Activated CD4-positive, alpha-beta T cell treated with anti-CD3 and anti-CD28 coated beads for 48 hours (primary cell): ENCODE measurements at places on chromosomes 5 and 9.
A peak's percentile ranks its signal among the peaks of the same experiment; 100 is the strongest.

DNA sequence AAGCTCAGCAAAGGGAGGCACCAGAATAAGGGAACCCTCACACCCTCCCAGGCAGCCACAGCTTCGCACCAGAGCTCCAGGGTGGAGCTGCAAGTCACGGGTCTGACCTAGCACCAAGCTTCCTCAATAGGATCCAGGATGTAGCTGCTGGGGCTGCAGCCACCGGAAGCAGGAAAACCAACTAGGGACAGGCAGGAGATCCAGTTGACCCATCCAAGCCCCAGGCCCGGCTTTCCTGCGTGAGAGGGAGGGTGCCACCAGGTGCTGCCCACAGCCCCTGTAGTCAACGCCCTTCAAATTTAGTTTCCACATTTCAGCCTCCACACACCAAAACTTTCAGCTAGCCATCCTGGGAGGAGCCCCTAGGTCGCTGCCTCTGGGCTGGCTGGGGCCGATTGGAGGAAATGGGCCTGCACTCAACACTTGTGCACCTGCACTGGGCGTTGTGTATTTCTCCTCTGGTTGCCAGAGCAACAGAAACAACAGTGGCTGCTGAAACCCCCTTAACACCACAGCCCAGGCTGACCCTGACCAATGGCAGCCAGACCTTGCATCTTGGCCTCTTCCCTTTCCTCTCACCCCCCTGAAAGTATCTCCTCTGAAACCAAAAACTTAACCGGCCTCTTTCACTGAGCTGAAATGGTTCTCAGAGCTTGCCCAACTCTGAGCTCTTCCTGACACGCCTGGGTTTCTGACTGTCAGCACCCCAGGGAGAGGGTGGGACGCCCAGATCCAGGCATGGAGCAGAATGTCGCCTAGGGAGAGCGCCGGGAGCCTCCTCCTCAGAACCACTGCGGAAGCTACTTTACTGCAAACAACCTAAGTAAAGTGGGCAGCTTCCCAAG lies 226.5 kb upstream of the MAP3K1 start:
- DNase-seq = peak; percentile 39

DNA sequence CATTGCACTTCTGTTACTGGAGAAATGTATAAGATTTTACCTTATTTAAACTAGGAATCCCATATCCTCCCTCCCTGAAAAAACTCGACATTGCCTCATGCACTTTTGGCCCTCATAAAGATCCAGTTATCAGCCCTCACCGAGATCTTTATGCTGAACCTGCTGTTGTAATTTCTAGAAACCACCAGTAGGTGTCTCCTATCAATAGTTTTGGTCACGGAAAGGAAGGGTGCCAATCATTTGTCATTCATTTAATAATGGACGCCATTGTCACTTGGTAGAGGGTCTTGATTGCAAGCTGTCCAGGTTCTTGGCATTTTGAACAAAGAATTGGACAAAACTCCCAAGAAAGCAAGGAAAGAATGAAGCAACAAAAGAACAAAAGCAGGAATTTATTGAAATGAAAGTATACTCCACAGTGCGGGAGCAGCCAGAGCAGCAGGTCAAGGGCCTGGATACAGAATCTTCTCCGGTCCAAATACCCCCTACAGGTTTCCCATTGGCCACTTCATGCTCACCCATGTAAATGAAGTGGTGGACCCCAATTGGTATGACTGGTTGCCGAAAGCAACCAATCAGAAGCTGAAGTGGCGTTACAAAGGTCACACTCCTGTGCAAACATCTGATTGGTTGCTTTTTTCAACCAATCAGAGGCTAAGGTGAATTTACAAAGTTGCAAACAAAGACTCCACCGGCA lies 524.3 kb downstream of the PSAT1 start:
- DNase-seq = no peak

- no peak for DNase-seq
Observed at GRCh38 chr9:7980691-7981289, 181.2 kb upstream of the DMAC1 start.

DNA sequence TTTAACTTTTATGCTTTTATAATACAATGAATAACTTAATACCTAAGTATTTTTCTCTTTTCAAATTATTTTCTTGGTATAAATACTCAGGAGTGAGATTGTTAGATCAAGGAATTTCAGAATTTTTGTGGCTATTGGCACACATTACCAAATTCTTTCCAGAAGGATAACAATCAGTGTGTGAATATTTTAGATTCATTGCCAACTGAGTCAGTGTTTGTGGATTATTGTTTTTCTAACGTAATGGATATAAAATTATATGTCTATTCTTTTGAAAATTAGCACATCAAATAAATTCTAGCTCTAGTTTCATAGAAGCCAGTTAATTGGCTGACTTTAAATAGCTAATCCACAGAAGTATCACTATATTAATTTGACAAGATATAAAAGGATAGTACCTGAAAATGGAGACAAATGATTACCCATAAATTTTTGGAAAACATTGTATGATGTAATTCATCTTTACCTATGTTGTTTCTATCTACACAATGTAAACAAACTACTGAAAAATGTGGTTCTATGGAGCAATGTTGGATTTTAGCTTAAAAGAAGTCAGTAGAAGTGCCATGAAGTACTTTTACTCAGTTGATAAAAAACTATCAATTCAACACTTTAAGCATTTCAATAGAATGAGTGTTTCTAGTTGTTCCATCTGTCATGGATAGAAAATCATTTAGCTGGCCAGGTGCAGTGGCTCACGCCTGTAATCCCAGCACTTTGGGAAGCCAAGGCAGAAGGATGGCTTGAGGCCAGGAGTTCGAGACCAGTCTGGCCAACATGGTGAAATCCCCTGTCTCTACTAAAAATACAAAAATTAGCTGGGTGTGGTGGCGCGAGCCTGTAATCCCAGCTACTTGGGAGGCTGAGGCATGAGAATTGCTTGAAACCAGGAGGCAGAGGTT lies 185.1 kb downstream of the ADAMTSL1 start:
- no peak for DNase-seq

DNA sequence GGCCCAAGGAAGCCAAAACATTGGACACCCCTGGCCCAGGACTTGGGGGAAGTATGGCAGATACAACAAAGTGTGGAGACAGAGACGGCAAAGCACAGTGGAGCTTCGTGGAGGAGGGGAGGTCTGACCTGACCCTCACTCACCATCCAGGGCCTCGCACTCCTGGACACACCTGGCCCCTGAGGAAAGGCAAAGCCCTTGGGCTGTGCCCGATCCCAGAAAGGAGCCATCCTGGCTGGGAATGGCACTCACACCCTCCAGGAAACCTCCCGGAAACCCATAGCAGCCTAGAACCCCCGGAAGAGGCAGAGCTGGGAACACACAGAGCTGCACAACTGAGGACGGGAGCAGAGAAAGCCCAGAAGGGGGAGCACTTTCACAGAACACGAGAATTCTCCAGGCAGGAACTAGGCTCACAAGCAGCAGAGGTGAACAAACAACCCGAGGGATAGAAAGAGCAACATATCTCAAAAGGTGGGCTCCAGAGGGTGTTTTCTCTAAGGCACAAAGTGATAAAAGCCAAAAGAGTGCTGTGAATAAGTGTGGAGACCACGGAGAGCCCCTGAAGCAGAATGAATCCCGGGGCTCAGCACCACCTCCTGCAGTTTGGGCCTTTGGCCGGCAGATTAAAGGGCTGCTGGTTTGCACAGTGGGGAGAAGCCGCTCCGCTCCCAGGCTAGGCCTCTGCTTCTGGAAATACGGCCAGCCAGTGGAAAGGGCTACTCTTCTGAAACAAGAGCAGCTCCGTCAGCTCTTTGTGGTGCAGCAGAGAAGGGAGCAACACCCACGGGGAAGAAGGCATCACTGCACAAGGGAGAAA lies 108.2 kb downstream of the UBE2R2 start:
- DNase-seq = peak; percentile 33

DNA sequence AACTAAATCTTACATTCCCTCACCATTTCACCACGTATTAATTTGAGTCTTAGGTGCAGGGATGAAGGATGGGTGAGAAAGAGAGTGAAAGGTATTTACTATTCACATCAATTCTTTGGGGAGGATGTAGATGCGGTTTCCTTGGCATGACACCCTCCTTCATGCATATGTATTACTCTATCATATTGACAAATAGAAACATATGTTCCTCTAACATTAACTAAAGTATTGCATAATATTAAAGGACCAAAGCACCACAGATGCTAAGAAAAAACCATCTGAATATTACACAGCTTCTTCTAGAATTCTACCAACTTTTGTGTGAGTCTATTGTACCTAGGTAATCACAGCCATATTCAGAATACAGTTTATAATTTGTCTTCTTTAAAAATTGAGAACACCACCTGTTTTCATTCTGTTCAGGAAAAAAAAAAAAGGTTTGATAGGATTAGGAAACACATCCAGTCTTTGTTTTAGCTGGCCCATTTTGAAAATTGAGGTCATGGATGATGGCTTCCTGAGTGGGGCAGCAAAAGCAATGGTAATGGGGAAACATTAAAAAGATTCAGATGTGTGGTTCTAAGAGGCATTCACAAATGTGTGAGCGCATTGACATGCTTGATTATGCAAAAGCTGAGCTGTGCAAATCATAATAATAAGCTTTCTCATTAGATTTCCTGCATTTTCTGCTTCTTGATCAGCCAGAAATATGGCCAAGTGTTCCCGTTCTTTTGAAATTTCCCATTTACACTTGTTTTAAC lies 1011.5 kb upstream of the NUDT12 start:
- no peak for DNase-seq

DNA sequence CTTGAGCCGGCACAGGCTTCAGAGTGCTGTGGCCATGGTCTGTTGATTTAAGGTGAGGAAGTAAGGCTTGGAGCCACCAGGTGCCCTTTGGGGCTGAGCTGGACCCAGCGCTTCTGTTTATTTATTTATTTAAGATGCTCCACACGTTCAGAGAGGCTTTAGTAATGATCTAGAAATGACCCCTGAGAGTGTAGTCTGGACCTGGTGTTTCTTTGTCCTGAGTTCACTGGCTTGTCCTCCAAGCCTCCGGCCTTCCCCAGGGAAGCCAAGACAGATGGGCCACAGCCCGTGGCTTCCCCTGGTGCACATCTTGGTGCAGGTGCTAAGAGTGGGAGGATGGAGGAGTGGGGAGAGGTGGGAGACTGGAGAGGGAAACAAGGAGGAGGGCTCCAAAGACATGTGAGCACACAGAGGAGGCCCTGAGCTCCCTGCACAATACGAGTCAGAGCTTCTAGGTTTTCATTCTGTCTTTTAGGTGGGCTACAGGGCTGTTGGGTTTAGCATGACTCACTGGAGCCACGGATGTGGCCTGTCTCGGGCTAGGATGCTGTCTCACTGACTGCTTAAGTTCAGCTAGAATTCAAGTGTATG lies 56.9 kb downstream of the AHRR start:
- peak; percentile 62 for DNase-seq

DNA sequence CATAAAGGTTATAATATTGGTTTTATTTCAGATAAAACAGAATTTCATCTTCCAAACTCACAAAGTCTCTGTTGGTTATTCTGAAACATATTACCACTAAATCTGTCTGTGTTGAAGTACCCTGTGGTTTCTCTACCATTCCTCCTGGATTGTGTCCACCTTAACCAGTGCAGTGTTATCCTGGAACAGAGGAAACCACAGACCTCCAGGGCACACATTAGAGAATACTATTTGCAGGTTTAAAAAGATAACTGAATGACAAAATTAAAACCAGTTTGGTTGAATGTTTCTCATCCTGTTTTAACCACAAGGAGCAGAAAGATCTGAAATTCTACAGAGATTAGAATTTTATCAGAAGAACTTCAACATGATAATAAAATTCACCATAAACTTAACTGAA lies 251.8 kb downstream of the CWC27 start:
- no peak for DNase-seq

GRCh38 chr5:92613546-92613945 lies 967.5 kb downstream of the NR2F1-AS1 start:
- no peak for DNase-seq

DNA sequence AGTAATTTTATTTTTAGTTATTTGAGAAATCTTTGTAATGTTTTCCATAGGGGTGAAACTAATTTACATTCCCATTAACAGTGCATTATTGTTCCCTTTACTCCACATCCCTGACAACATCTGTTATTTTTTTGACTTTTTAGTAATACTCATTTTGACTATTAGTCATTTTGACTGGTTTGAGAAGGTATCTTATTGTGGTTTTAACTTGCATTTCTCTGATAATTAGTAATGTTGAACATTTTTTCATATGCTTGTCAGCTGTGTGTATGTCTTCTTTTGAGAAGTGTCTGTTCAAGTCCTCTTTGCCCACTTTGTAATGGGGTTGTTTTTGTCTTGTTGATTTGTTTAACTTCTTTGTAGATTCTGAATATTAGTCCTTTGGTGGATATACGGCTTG lies 27.5 kb downstream of the CCDC152 start:
- no peak for DNase-seq

DNA sequence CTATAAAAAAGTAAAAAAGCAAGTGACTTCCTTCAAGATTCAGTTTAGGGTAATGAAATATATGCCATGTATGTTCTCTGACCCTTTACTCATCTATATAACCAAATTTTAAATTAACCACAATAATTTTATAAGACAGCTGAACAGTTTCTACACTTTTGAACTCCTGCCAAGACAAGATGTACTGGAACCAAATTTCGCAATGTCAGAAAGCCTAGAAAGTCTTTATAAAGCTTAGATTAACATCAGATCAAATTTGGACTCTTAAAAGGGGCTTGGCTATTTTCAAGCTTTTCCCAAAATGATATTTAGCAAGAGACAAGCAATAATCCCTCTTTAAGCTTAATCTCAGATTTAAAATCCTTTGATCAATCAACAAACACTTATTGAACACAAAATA lies 362.6 kb downstream of the PTPRD start:
- DNase-seq = no peak

GRCh38 chr5:101437351-101437750 lies 534.3 kb upstream of the ST8SIA4 start:
- DNase-seq = no peak

GRCh38 chr5:60354311-60354710 lies 345.7 kb downstream of the DEPDC1B start:
- no peak for DNase-seq

DNA sequence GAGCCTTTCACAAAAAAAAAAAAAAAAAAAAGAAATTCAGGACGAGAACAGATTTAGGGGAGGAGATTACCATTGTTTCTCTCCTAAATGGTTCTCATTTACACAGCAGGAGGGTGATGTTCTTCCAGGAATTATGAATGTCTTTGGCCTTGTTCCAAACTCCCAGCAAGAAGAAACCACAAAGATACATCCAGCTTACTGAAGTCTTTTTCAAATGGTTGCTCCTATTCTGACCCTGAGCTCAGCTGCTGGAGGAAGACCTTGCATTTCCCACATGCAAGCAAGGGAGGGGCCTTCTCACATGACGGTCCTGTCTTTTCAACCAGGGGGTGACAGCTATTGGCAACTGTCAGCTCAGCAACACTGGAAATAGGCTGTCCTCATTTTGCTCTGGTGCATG lies 203.0 kb upstream of the VLDLR start:
- DNase-seq = no peak

DNA sequence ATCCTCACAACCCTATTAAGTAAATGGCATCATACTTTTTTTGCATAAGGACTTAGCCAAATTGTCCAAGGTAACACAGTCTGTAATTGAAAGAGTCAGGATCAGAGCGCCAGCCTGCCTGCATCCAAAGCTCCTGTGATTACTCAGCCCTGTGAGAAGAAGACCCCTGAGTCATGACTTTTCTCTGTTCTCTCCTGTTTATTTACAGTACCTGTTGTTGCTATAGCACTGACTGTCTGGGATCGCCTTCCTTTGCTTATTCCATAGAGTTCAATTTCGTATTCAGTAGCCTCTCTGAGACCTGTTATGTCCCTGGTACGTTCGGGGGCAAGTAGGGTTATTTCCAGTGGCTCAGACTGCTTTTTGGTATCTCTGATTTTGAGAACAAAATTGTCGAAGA lies 71.8 kb downstream of the TNC start:
- DNase-seq = no peak

GRCh38 chr9:87119328-87119881 lies 172.1 kb upstream of the GAS1 start:
- no peak for DNase-seq
